ENCODE measurements at places on chromosomes 13 and 19.
A peak's percentile ranks its signal among the peaks of the same experiment; 100 is the strongest.

GRCh38 chr13:31862828-31863227, 123.5 kb downstream of the RXFP2 start:
- DNase-seq: no peak

DNA sequence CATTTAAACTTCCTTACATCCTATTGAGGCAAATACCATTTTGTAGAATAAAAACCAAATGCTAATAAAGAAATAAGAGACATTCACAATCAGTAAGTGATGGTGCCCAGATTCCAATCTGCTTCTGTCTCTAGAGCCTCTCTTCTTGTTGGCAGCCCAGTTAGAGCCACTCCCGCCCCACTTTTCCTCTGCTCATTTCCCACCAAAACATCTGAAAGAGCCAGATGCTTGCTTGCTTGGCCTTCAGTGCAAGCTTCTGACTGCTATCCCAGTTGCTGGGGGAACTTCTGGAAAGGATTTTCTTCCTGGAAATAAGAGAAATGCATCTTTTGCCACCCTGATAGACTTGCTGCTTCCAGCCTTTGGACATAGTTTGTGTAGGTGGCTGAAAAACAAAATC, 12.9 kb downstream of the FRY start:
- DNase-seq: no peak

DNA sequence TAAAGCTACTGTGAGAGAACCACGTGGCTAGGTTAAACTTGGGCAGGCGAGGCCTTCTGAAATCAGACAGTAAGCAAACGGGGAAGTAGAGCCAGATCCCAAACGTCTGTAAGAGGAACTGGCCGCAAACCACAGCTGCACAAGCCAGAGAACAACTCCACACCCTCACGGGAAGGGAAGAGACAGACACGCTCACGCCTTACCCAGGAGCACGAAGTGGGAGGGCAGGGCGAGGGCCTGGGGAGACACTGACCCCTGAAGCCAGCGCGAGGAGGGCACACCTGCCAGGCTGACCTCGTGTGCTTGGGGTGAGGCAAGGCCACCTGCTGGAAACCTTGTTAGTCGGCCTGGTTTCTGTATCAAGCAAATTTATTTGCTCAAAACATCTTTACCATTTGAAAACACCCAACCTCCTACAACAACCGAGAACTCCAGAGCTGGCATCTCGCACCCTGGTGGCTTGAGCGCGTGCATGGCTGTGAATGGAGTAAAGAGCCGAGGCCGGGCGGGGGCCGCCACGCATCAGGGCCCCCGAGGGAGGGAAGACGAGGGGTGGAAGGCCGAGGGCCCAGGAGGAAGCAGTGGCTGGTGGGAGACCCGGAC, 7.3 kb downstream of the POLR2E start:
- peak; percentile 40 for DNase-seq

DNA sequence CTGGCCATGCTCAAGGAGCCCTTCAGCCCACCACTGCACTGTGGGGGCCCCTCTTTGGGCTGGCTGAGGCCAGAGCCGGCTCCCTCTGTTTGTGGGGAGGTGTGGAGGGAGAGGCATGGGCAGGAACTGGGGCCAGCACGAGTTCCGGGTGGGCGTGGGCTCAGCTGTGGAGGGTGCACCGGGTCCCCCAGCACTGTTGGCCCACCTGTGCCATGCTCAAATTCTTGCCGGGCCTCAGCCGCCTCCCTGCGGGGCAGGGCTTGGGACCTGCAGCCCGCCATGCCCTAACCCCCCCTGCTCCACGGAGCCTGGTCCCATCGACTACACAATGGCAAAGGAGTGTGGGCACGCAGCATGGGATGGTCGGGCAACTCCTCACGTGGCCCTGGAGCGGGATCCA, 38.8 kb upstream of the TNFRSF19 start:
- no peak for DNase-seq

- no peak for DNase-seq
Observed at GRCh38 chr19:55426042-55426441, 17.1 kb downstream of the SHISA7 start.

GRCh38 chr13:46663206-46664037, 110.5 kb downstream of the LRCH1 start:
- no peak for DNase-seq

GRCh38 chr13:20045950-20046548, 87.5 kb downstream of the ZMYM2 start:
- DNase-seq: no peak

GRCh38 chr13:31747291-31747690, 8.0 kb downstream of the RXFP2 start:
- no peak for DNase-seq

- no peak for DNase-seq
Observed at GRCh38 chr13:30031488-30031887, 181.1 kb upstream of the UBL3 start.

DNA sequence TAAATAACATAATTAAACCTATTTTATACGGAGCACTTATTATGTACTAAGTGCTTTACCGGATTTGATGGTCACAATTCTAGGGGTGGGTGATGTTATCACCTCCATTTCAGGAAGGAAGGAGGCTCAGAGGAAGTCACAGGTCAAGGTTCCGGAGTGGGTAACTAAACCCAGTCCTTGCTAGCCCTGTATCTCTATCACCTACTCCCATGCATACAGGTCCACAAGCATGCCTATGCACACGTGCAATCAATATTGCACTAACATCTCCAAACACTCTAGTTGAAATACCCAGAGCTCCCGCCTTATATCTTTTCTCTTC, 17.8 kb upstream of the FOSB start:
- DNase-seq: peak; percentile 45

DNA sequence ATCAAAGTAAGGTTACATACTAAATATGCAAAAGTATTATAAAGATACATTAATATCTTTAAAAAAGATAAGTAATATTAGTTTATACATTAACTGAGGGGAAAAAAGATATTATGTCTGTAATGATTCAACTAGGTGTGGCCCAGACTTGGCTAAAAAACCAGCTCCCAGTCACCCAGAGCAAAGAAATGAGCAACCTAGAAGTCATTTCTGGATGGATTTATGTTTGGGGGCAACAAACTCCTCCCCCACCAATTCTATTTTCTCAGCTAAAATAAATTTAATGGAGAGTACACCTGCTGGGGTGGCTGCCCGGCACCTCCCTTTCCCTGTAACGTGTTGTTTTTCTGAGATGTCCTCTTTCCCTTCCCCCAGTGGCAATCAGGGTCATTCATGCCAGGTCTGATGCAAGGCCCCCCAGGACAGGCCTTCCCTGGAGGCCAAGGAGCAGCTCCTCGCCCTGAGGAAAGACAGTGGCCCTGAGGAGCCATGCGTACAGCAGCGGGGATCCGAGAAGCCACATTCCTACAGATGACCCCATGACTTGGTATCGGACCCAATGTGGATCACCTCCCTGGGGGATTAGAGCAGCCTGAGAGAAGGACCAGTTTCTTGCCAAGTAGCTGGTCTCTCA, 78.6 kb upstream of the DOCK9 start:
- DNase-seq: no peak

GRCh38 chr19:13212759-13213330, 62.6 kb downstream of the IER2 start:
- DNase-seq: peak; percentile 42

DNA sequence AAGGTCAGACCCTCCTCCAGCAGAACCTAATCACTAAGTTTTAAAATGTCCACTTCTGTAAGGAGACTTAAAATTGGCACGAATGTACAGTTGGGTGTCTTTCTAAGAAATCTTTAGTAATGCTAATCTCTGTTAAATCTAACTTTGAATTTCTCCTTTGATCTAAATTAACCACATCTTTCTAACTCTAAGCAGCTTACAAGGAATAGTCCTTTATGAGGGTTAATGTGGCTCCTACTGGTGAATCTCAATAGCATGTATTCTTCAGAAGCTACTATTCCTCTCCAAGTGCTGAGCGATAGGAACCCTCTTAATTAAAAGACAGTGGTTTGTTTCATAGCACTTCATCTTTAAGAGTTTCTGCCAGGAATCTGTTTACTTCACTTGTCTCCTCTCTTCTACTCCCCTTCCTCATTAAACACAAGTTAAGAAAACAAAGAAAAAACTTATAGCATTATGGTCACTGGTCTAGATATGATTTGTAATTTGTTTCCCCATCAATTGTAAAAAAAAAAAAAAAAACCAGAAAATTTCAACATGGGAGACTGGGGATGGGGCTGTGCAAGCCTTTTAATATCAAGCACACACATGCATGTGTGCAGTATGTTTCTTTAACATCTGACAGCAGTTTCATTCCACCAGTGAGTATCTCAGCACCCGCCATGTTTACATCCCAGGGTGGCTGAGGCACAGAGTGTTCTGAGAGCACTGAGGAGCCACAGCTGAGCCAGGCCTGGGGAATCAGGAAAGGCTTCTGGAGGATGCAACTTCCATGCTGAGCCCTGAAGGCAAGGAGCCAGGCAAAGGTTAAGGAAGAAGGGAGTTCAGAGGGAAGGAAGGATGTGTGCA, 57.7 kb downstream of the ATP7B start:
- DNase-seq: no peak

GRCh38 chr19:51407511-51408131, 9.8 kb downstream of the SIGLEC10 start:
- DNase-seq: no peak

DNA sequence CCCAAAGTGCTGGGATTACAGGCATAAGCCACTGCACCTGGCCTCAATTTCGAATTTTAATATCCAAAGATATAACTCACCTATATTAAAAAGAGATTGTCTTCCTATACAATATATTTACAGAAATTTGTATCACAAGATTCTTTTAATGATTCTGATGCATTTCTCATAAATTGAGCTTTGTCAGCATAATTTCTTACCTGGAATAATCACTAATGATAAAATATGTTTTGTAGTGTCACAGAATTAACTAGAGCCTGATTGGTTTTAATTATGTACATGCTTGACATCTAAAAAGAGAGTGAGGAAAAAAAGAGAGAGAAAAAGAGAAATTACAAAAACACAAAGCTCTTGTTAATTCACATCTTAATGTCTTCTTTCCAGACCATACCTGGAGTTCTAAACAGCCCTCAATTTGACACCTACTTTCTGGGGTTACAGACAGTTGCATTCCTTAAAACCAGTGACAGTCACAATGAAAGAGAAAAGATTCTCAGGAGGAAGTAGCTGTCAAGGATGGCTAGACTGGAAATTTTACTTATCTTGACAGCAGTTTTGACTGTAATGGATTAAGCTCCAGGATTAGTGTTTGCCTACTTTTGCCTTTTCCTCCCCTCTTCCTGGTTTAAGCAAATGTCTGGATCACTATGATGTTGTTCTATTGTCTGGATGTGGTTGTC, 214.4 kb downstream of the SPRY2 start:
- no peak for DNase-seq

- no peak for DNase-seq
Observed at GRCh38 chr13:77329911-77330584, 3.2 kb upstream of the MYCBP2 start.

- no peak for DNase-seq
Observed at GRCh38 chr19:5313307-5313706, 27.3 kb downstream of the PTPRS start.

DNA sequence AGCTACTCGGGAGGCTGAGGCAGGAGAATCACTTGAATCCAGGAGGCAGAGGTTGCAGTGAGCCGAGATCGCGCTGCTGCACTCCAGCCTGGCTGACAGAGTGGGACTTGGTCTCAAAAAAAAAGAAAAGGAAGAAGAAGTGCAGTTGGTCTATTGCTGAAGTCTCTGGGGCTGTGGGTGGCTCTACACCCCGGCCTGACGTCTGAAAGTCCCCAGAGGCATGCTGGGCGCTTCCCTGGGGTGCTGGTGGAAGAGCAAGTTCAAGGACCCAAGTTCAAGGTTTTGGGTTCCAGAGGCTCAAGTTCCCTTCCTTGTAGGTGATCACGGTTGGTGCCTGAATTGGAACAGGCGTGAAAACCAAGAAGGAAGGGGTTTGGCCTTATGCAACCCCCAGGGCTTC, 3.8 kb downstream of the HCN2 start:
- DNase-seq: no peak

GRCh38 chr19:5686647-5687359, 3.3 kb upstream of the RPL36 start:
- peak; percentile 91 for DNase-seq

GRCh38 chr13:27654059-27654458, 32.4 kb downstream of the POLR1D start:
- DNase-seq: no peak

DNA sequence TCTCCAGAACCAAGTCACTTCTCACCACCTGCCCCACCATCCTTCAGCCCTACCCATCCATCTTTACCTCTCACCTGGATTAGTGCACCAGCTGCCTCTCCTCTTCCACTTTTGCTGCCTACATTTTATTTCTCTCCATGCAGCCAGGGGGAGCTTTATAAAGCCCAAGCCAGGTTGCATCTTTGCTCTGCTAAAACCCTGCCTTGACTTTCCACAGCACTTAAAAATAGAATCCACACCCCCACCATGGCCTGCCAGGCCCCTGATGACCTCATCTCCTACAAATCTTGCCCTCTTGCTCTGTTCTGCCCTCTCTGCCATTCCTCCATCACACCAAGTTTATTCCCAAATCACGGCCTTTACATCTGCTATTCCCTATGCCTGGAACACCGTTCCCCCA, 1.8 kb downstream of the HOOK2 start:
- DNase-seq: no peak

GRCh38 chr13:30431269-30431940, 9.1 kb downstream of the UBE2L5 start:
- no peak for DNase-seq

DNA sequence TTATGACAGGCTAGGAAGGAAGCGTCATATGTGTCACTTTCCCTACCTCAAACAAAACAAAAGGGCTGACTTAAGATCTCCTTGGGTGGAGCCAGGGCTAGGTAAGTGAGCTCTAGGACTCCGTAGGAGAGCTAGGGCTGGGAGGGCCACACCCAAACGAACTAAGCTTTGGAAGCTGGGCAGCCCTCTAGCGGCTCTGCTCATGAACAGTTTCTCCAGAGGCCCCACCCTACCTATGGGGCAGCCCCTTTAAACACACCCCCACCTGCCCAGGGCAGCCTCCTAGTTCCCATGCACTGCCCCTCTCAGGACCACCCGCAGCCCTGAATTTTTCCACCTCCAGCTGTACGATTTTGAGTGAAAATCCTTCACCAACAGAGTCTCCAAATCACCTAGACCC, 3.5 kb downstream of the PEG3 start:
- no peak for DNase-seq

DNA sequence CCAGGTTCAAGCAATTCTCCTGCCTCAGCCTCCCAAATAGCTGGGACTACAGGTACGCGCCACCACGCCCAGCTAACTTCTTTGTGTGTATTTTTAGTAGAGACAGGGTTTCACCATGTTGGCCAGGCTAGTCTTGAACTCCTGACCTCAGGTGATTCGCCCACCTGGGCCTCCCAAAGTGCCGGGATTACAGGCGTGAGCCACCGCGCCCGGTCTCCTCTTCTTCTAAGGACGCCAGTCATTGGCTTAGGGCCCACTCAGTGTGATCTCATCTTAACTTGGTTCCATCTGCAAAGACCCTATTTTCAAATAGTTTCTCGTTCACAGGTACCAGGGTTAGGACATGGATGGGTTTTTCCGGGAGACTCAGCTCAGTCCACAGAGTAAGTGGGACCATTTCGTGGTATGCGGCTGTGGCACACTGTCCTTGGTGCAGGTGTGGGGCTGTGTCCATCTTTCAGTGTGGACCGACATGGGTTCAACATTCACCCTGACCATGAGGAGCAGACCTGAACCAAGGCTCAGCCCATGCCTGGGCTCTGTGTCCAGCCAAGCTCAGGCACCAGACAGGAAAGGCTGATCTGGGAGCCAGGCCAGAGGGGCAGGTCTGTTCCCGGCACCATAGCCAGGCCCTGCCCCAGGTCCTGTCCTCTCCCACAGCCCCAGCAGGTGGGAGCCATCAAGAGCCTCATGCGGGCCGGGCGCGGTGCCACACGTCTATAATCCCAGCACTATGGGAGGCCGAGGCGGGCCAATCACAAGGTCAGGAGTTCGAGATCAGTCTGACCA, 2.8 kb upstream of the MKNK2 start:
- no peak for DNase-seq

All from effector memory CD4-positive, alpha-beta T cell (primary cell).